ENCODE measurements at places on chromosomes 6 and 20.

- DNase-seq: no peak
Observed at GRCh38 chr6:35730745-35731413, 6.0 kb upstream of the ARMC12 start.

- DNase-seq: no peak
Observed at GRCh38 chr6:75422024-75422639, 71.5 kb downstream of the FILIP1 start.

- no peak for DNase-seq
Observed at GRCh38 chr6:91278416-91278815, 691.5 kb upstream of the MAP3K7 start.

GRCh38 chr6:42550277-42550676 lies 13.6 kb upstream of the UBR2 start:
- no peak for DNase-seq

DNA sequence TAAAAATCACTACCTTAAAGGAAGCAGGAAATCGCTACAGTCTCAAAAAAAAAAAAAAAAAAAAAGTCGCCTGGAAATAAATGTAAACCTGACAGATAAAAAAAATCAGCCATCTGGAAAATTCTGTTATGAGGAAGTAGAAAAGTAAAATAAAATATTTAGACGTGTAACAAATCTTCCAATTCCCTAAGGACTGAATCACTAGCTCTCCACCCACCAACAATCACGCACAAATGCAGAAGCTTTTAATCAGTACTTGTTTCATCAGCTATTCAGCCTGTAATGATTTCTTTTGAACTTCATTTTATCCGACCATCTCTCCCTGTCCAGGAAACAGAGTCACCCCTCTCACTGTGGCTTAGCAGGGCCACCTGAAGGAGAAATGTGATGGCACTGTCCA lies 59.0 kb downstream of the SLC23A2 start:
- DNase-seq: no peak

DNA sequence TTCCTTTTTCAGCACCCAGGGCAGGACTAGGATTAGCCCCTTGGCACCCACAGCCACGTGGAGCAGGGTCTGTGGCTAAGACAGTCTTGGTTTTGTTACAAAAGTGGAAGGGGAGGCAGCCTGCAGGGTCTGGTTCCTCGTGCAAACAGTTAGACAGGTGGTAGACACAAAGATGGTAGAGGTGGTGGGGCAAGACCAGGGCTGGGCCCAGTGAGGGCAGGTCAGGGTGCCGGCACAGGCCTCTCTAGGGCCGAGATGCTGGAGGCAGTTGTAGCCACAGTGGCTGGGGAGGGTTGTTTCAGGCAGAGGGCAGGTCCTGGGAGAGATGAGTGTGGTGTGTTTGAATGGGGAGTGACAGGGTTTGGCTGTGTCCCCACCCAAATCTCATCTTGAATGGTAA lies 161.6 kb downstream of the SMOC2 start:
- DNase-seq: no peak
